ENCODE measurements at places on chromosomes 16 and 17. TPM values are rescaled to one million over a fixed set of nuclear protein-coding genes. Genes with fewer than 3 reads are reported as not detected.

The CDH13 gene
- total RNA-seq = 1.8 TPM

The NEUROD2 gene
- total RNA-seq = not detected

The NME2 gene
- 707 TPM for total RNA-seq

The MARVELD3 gene
- total RNA-seq = 21.8 TPM

The VAT1L gene
- 0.53 TPM for total RNA-seq

The IRX3 gene
- total RNA-seq = 16.4 TPM

The RAP1GAP2 gene
- 44.3 TPM for total RNA-seq

- H3K36me3 ChIP-seq = no peaks in the 10 kb centered on the region
- DNase-seq = peak; percentile 90
- no peaks in the 10 kb centered on the region for H3K4me1 ChIP-seq
- peaks cover 22% of the 10 kb centered on the region for H3K27me3 ChIP-seq
Measured at GRCh38 chr17:9016941-9017552, 4.3 kb upstream of the NTN1 start.

GRCh38 chr16:88359008-88359407, 23.8 kb upstream of the ZNF469 start:
- no peak for DNase-seq
- H3K4me1 ChIP-seq = no peaks in the 10 kb centered on the region
- no peak overlapping the region for H3K4me3 ChIP-seq
- peak overlapping the region; percentile 77 for H3K27ac ChIP-seq

DNA sequence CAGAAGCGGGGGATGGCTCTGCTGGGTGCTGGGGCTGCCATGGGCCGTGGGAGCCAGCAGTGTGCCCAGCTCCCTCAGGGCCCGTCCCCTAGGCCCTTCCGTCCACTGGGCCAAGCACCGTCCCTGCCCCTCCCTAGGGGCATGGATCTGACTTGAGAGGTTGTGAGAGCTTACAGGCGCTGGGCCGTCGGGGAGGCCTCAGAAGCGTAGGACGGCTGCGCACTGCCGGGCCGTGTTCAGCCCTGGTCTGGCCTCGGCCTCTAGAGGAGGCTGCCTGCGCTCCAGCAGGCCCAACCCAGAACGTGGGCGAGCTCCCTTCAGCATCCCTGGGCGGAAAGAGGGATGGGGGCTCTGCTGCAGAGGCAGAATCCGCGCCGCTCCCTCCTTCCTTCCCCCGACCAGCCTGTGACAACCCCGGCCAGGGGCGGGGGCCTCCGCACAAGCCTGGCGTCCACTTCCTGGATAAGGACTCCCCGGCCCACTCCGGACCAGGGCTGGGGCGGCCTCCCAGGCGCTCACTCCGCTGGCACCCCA, 685 bp upstream of the MPG start:
- peak overlapping the region; percentile 85 for H3K4me3 ChIP-seq
- H3K27me3 ChIP-seq = no peaks in the 10 kb centered on the region
- peaks cover 22% of the 10 kb centered on the region for H3K4me1 ChIP-seq
- peaks cover 12% of the 10 kb centered on the region for H3K36me3 ChIP-seq
- peak overlapping the region; percentile 24 for H3K27ac ChIP-seq

GRCh38 chr17:40499551-40500189, 1.8 kb downstream of the TNS4 start:
- H3K4me3 ChIP-seq = no peak overlapping the region
- no peaks in the 10 kb centered on the region for H3K27me3 ChIP-seq
- DNase-seq = peak; percentile 95
- no peaks in the 10 kb centered on the region for H3K4me1 ChIP-seq
- no peak overlapping the region for H3K27ac ChIP-seq

- peaks cover 13% of the 10 kb centered on the region for H3K36me3 ChIP-seq
- H3K4me3 ChIP-seq = no peak overlapping the region
- DNase-seq = no peak
- H3K4me1 ChIP-seq = no peaks in the 10 kb centered on the region
- peak overlapping the region; percentile 17 for H3K27ac ChIP-seq
Measured at GRCh38 chr17:82884970-82885353, 45.1 kb upstream of the ZNF750 start.

- no peaks in the 10 kb centered on the region for H3K4me1 ChIP-seq
- no peaks in the 10 kb centered on the region for H3K27me3 ChIP-seq
- no peaks in the 10 kb centered on the region for H3K36me3 ChIP-seq
- H3K27ac ChIP-seq = no peak overlapping the region
Measured at GRCh38 chr17:77271411-77271810, 130.6 kb downstream of the SEC14L1 start.

GRCh38 chr17:72021417-72022041, 99.3 kb upstream of the SOX9 start:
- H3K4me3 ChIP-seq = no peak overlapping the region
- H3K27me3 ChIP-seq = no peaks in the 10 kb centered on the region
- H3K36me3 ChIP-seq = no peaks in the 10 kb centered on the region

- H3K4me1 ChIP-seq = no peaks in the 10 kb centered on the region
- H3K36me3 ChIP-seq = peaks cover 45% of the 10 kb centered on the region
- H3K4me3 ChIP-seq = no peak overlapping the region
- no peak overlapping the region for H3K27ac ChIP-seq
- DNase-seq = no peak
Measured at GRCh38 chr17:5488752-5489151, 2.4 kb downstream of the MIS12 start.

DNA sequence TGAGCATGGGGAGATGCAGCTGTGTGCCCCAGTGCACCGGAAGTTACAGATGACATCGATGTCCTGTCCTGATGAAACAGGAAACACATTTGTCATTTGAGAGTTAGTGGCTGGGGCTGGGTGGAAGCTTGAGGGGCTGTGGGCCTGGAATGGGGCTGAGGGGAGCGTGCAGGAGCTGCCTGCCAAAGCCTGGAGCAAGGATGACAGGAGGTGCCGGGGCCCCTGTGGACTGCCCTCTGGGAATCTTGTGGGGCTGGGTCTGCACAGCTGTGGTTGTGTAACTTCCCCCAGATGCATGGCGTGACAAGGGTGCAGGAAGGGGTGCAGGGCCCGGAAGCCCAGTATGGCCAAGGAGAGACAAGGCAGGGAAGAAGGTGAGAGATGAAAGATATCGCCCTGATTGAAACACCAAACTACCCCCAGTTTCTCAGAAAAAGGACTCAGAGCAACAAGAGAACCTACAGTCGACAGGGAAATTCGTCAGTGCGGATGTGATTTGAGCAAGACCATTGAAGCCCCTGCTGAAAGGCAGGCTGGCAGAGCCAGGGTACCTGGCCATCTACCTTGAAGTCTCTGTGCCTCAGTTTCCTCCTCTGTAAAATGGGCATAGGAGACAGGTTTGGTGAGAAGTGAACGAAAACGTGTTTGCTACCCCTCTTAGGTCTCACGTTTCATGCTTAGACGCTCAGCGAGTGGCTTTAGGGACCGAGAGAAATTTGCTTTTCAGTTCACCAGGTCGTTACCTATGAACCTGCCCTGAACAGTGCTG, 8.8 kb downstream of the MMP25 start:
- H3K36me3 ChIP-seq = no peaks in the 10 kb centered on the region
- no peak overlapping the region for H3K4me3 ChIP-seq
- H3K4me1 ChIP-seq = no peaks in the 10 kb centered on the region
- no peak for DNase-seq
- H3K27ac ChIP-seq = no peak overlapping the region

DNA sequence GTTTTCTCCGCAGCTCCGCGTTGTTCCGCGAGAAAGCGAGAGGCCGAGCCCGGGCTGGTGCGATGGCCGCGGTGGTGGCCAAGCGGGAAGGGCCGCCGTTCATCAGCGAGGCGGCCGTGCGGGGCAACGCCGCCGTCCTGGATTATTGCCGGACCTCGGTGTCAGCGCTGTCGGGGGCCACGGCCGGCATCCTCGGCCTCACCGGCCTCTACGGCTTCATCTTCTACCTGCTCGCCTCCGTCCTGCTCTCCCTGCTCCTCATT, 404 bp downstream of the EMC6 start:
- peak overlapping the region; percentile 97 for H3K4me3 ChIP-seq
- no peaks in the 10 kb centered on the region for H3K27me3 ChIP-seq
- H3K36me3 ChIP-seq = peaks cover 33% of the 10 kb centered on the region
- H3K27ac ChIP-seq = peak overlapping the region; percentile 49
- H3K4me1 ChIP-seq = no peaks in the 10 kb centered on the region
- DNase-seq = no peak

- no peaks in the 10 kb centered on the region for H3K27me3 ChIP-seq
- no peak for DNase-seq
- no peaks in the 10 kb centered on the region for H3K4me1 ChIP-seq
- no peak overlapping the region for H3K27ac ChIP-seq
- H3K4me3 ChIP-seq = no peak overlapping the region
Measured at GRCh38 chr16:16096121-16096857, 127.0 kb downstream of the ABCC6 start.

Data from endodermal cell (in vitro differentiated cells).